ENCODE measurements at places on chromosomes 2 and 18.

GRCh38 chr2:156470975-156471583 is 34.9 kb downstream of the GPD2 start:
- no peak for DNase-seq

GRCh38 chr2:236393101-236393500 is 128.9 kb upstream of the ASB18 start:
- DNase-seq = no peak

DNA sequence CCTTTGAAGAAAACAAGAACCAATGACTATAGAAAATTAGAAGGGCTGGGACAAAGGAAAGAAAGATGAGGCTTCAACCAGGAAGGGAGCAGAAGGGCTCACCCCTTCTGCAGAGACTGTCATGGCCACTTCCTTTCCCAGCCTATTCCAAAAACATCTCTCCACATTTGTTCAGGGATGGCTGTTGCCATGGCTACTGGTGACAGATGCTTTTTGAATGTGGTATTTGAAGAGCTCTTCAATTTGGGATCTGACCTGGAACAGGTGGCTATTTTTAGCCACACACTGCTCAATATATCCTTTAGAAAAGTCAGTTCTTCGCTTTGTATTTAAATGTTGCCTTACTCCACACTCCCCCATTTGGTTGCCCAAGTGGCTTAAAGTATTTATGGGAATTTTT is 64.1 kb upstream of the LCLAT1 start:
- DNase-seq = no peak

DNA sequence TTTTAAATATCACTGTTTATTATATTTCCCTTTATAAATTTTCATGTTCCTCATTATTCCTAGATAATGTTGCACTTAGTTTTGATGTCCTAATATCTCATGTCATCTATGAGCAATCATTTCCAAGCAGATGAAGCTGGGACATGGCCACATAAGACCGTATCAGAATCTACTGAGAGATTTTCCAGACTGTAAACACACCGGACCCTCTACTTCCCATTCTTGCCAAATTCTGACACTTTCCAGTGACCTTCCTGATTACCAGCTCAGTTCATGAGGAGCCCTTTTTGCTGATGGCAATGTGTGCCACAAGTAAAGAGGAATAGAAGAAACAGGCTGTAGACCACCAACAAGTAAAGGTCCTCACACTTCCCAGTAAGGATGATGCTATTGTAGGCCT is 20.3 kb upstream of the PDE1A start:
- no peak for DNase-seq

DNA sequence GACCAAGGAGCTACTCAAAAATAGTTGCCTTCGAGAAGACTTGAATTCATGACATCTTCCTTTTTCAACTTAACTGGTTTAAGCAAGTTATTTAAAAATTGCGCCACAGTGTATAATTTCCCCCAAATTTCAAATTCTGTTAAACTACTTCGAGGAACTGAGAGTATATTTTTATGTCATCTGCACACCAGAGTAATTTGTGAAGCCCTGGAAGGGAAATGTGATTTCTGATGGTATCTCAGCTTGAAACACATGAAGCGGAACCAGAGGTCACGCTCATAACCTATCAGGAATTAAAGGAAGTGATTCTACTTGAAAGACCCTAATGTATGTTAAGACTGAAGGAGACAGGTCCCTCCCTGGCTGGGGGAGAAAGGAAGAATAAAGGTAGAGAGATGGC is 33.9 kb upstream of the DARS1 start:
- DNase-seq = no peak

DNA sequence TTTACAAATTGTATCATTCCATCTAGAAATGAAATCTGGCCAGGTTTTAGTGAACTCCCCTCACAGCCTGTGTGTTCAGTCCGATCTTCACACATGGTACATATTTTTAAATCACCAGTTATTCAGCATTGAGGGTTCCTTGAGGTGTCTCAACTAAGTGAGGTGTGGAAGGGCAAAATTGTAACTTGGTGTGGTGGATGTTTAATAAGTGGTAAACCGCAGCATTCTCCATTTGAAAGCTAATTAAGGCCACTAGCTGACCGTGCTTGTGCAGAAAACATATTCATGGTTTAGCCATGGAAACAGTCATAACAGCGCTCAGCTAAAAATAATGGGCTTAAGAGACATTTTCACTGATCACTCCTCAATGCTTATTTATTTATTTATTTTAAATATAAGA is 786.2 kb upstream of the FANCL start:
- no peak for DNase-seq

DNA sequence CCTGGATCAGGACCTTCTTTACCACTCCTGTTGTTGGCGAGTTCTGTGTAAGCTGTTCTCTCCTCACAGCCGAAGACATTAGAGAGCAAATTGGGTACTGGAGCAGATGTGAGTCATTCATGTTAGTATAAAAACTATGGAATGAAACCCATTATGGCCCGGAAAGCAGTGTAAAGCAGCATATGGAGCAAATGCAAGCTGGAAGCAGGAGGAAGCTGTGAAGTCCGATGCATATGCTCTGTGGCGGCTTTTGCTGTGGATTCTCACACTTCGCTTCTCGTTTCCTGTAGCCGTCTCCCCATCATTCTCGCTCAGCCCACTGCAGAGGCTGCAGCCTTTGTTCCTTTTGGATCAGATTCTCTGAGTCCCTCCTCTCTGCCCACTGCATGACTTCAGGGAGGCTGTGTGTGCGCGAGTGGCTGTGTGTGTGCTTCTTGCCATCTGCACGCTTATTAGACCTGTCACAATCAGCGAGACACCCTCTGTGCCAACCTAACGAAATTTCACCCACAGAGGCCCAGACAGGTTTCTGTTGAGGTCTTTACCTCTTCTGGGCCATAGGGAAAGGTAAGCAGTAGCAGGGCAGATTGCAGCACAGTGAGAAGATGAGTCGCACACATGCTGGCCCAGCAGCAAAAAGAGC is 3.3 kb upstream of the GALNT14 start:
- DNase-seq = no peak

DNA sequence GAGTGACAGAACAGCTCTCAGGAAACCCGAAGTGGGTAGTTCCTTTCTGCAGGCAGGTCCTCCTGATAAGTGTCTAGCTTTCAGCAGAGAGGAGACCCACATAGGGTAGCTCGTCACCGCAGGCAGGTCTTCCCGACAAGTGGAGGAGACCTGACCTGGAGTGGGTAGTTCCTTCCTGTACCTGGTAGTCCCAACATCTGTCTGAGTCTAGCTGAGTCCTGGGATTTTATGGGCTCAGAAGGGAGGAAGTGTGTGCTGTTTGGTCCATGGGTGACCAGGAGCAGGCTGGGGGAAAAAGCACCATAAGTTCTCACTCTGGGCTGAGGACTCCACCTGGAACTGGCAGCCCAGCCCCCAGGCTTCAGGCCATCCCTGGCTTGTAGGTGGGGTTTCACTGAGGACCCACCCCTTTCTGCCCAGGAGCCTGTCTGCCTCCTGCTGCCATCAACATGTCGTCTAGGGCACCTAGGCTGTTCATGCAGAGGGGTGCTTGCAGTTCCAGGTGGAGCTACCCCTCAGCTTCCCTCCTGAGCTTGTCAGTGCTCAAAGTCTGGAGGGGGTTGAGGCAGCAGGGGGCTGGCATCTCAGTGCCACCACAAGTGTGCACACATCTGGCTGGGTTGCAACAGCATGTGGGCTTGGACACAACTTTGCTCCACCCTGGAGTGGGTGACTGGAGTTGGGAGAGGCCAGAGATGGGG is 9.4 kb downstream of the DYSF start:
- no peak for DNase-seq

GRCh38 chr2:110891626-110892025 is 159.3 kb downstream of the ACOXL start:
- DNase-seq = no peak

DNA sequence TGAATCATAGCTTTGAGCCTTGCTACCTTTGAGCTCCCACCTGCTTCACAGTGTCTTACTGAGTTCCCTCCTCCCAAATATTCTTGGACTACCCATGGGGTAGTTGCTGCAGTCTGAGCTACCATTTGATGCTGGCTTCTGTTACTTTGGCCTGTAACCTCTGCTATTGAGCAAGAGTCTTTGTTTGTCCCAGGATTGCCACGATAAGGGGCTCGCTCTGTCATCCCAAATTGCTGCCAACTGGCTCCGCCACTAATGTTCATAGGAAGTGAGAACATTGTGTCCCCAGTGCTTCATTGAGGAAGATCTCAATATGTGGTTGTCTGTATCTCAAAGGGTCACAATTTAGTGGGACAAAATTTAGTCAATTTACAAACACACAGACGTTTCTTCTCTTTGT is 103.8 kb downstream of the TRIM43 start:
- DNase-seq = no peak

DNA sequence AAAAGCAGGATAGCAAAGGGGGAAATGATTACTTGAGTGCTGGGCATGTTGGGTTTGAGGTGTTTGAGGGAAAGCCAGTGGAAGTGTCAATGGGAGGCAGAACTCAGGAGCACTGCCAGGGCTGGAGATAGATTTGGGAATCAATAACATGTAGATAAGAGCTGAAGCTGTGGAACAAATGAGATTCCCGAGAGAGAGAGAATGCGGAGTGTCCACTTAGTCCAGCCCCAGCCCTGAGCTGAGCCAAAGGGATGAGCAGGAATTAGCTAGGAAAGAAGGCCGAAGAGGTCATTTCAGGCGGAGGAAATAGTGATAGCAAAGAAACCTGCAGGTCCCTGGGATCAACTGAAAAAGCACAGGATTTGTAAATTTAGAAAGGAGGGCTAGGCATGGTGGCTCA is 21.2 kb upstream of the YES1 start:
- no peak for DNase-seq

- no peak for DNase-seq
Observed at GRCh38 chr2:206832873-206833272, 67.5 kb downstream of the FASTKD2 start.

DNA sequence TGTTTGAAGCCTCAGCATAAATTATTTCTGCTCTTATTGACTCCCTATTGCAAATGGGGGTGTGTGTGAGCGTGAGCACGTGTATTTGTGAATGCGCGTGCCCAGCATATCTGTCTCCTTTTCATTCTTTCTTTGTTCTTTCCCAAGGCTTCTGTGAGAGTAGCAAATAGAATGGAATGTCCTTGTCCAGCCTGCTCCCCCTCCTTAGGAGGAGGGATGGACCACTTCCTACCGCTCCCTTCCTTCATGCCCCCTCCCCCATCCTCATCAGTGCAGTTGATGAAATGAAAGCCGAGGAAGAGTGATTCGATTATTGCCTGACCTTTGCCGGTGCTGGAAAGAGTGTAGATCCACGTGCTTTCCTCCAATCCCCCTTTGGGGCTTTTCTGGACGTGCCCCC is 102.0 kb downstream of the CPO start:
- DNase-seq = no peak

DNA sequence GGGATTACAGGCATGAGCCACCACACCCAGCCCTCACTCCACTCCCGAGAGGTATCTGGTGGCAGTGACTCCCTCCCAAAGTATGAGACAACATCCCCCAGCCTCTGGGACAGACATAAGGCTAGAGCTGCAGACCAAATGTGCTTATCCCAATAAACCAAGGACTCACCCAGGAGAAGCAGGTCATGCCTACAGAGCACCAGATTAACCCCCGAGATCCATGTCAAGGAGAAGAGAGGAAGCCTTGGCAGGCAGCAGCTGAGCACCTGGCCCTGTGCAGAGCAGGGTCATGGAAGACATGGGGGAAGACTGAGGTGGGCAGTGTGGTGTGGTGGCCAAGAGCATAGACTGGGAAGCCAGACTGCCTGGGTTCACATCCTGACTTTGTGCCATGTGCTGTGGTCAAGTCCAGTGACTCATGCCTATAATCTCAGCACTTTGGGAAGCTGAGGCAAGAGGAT is 7.2 kb downstream of the RAB11FIP5 start:
- DNase-seq = no peak

GRCh38 chr2:219129589-219129988 is 31.0 kb downstream of the NHEJ1 start:
- no peak for DNase-seq

DNA sequence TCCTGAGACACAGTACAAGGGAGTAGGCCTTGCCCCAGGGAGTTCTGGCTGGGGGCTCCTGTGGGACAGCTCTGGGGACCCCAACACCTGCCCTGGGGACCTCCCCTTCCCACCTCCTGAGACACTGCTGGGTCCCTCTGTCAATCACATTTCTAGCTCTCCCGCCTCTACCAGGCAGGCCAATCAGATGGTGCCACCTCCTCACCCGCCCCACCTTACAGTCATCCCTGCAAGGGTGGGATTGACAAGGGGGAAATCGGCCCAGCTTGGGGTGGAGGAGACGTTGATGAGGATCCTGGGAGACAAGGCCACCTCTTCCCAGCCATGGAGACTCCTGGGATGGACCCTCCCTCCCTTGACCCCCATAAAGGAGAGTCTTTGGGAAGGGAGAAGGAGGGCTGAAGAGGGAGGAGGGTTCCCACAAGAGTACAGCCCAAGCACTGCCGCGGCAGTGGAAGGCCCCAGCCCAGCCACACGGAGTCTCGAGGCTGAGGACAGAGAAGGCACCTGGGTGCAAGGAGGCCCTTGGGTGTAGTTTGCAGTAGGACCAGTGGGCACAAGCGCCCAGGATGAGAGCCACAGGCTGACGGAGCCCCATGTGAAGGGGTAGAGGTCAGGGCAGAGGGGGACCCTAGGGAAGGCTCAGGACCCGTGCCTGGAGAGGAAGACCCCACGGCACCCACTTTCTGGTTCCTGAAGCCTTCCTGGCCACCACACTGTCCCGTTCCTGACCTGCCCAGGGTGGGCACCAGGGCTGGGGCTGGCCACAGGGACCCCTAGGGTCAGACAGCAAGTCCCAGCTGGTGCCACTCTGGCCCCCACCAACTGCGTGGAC is 109.9 kb upstream of the OTOS start:
- no peak for DNase-seq

DNA sequence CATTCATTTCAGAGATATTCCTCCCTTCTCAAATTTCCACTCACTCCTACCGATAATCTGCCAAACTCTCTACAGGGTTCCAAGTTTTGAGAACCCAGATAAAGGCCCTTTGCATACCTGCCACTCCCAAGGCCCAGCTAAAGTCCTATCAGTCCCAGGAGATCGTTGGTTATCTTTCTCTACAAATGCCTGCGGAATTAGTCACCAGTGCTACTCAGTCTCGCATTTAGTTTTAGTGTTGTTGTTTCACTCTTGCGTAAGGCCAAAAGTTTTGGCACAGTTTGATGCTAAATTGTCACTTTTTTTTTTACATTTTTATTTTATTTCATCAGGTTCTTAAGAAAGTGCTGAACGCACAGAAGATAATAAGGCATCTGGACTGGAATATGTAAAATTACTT is 29.2 kb upstream of the SETBP1 start:
- no peak for DNase-seq

DNA sequence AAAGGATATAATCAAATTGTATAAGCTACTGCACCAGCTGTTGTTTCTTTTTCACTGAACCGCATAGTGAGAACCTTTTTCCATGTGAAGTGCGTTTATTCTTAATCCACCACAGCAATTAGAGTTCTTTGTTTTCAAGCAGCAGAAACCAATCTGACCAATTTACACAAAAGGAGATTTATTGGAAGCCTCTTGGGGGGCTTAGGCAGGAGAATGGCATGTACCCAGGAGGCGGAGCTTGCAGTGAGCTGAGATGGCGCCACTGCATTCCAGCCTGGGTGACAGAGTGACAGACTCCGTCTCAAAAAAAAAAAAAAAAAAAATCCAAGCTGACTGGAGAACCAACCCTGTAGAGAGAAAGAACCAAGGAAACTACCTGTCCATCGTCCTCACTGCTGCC is 10.0 kb downstream of the ADNP2 start:
- no peak for DNase-seq

GRCh38 chr18:76981396-76981968 is 151.1 kb downstream of the MBP start:
- no peak for DNase-seq
